ENCODE measurements at places on chromosomes 13 and 19.

DNA sequence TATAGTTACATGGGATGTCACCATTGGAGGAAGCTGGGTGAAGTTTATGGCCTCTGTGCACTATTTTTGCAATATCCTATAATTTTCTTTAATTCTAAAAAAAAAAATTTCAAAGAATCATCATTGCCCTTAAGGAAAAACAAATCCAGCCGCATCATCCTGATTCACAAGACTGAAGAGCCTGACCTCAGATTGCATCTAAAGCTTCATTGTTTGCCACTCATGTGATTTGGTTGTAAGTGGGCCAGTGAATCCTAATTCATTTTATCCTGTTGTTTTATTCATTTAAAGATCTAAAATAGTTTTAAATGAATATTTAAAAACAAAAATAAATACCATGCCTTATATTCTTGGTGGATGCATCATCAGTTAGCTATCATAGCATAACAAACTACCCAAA is 504.5 kb downstream of the TBC1D4 start:
- DNase-seq, result no peak

DNA sequence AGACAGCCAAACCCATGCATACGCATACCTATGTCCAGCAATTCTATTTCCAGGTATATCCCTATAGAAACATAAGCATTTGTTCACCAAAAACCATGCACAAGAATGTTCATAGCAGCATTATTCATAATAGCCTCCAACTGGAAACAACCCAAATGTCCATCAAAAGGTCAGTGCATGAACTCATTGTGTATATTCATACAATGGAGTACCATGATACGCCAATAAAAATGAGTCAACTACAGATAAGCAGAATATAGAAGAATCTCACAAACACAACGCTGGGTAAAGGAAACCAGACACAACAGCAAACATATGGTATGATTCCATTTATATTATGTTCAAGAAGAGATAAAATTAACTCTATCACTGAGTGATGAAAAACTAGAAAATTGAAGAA is 23.8 kb downstream of the DEDD2 start:
- DNase-seq, result no peak

GRCh38 chr13:44974056-44974793 is 15.0 kb downstream of the NUFIP1 start:
- no peak for DNase-seq

GRCh38 chr19:40383668-40384248 is 6.2 kb downstream of the HIPK4 start:
- DNase-seq, result no peak

DNA sequence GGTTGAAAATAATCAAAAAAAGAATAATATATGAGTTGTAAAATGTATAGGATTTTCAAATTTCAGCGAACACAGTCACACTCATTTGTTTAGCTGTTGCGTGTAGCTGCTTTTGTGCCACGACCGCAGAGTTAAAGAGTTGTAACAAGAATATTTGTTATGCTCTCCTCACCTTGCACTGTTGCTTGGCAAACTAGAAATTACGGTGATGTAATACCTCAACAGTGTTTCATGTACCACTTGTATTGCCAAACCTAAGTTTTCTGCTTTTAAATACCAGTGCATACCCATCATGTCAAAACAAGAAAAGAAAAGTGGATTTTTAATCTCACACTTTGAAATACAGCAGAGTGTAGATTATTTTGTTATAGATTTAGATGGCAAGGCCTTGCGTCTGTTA is 201.1 kb downstream of the NBEA start:
- no peak for DNase-seq

DNA sequence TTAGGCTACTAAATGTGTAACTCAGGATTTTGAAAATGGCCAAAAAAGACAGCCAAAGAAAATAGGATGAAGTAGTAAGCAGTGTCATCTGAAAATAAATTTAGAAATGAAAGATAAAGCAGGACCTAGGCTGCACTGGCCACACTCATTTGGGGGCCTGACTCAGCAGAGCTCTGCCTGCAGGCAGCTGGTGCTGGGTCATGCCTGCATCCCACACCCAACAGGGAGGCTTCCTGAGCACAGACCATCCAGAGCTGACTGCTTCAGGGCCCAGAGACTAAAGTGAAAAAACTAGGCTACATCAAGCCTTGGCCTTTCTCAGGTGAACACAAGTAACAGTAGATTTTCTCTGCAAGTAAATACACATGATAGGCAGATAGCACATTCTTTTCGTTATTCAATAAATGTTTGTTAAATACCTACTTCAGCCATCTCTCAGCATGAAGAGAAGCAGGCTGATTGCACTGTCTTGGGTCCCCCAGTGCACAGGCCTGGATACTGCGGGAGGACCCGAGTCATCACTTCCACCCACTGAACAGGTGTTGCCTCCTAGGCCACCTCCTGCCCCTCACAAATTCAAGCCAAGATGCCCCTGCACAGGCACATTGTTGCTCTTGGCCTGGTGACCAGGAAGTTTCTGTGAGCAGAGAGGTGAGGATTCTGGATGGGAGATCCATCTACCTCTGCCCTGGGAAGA is 284.0 kb downstream of the OXGR1 start:
- DNase-seq, result peak; percentile 58

- no peak for DNase-seq
Observed at GRCh38 chr13:40963927-40964326, 55.2 kb downstream of the ELF1 start.

DNA sequence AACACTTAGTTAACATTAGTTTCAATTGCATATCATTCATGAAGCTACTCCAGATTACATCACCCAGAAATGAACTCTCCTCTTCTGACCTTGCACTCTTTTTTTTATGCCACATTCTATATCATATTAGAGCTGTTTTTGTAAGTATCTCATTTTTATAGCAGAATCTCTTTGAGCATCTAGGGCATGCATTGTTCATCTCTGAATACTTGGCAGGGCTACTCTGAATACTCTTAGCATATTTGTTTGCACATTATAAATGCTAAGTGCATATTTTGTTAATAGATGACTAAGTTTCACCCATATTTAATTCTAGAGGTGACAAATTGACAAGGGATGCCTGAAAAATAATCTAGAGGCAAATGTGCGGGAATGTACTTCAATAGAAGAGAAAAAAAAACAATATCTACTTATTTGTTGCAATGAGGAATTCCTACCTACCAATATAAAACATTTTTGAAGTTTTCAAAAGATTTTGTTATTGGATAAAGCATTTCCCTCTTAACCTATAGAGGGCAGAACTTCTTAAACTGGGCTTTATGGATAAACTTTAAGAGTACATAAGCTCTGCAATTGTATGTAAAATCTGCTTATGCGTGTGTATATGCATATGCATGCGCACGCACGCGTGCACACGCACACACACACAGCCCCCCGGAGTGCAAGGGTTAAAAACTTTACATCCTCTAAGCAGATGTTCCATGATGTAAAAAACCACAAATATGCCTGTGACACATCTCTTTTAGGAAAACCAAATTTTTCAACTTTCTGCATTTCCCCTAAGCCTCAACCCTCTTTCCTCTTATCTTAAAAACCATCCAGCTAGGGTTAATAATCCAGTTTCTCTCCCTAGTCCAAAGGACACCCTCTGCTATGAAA is 73.0 kb upstream of the OXGR1 start:
- DNase-seq, result no peak

DNA sequence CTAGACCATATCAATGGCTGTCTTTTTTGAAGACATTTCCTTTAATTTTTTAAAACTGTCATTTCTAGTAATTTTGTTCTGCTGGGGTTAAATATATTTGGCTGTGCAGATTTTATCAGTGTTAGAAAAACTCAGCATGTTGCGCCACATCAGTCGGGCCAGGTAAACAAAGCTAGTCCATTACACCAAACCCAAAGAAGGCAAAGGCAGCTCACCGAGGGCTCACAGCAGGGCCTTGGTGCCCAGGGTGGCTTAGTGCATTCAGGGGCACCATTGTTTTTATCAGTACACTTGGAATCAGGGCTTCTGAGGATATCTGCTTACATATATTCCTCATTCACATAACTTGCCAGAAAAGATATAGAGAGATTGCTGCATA is 22.2 kb downstream of the SPATA13 start:
- DNase-seq, result no peak

DNA sequence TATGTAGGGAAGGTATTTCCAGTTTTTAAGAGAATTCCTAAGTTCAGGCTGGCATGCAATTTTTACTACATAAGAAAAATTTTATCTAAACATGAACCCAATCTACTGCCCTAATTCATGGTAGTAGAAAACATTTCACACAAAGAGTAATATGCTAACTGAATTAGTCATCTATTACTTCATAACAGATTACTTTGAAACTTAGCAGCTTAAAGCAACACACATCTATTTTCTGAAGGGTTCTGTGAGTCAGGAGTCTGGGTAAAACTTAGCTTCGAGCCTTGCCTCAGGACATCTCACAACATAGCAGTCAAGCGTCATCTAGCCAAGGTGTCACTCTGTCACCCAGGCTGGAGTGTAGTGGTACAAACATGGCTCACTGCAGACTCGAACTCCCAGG is 537.5 kb downstream of the DCT start:
- DNase-seq, result no peak

DNA sequence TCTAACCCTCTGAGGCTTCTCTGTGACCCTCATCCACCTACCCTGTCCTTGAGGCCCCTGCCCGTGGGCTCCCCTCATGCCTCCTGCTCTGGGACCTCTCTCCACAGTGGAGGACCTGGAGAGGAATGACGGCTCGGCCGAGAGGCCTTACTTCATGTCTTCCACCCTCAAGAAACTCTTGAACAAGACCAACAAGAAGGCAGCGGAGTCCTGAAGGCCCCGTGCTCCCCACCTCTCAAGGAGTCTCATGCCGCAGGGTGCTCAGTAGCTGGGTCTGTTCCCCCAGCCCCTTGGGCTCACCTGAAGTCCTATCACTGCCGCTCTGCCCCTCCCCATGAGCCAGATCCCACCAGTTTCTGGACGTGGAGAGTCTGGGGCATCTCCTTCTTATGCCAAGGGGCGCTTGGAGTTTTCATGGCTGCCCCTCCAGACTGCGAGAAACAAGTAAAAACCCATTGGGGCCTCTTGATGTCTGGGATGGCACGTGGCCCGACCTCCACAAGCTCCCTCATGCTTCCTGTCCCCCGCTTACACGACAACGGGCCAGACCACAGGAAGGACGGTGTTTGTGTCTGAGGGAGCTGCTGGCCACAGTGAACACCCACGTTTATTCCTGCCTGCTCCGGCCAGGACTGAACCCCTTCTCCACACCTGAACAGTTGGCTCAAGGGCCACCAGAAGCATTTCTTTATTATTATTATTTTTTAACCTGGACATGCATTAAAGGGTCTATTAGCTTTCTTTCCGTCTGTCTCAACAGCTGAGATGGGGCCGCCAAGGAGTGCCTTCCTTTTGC is 10.8 kb upstream of the ILF3 start:
- DNase-seq, result no peak

DNA sequence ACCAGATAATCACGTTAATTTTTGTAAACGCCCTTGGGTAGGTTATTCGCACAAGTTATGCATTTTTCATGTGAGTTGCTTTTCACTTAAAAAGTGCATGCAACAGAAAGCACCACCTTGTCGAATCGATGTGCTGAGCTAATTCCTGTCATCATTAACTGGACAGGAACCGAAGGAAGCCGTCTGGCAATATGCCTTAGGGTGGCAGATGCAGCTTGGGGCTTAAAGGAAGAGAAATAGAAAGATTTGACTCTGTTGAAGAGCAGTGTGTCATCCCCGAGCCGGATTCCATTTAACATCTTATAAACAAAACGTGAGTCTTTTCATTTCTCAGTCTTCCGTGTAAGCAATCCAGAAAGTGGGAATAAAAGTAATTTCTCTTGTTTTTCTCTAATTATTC is 70.0 kb downstream of the ATP11A start:
- no peak for DNase-seq

- peak; percentile 78 for DNase-seq
Observed at GRCh38 chr19:49106648-49107135, 7.5 kb upstream of the LIN7B start.

DNA sequence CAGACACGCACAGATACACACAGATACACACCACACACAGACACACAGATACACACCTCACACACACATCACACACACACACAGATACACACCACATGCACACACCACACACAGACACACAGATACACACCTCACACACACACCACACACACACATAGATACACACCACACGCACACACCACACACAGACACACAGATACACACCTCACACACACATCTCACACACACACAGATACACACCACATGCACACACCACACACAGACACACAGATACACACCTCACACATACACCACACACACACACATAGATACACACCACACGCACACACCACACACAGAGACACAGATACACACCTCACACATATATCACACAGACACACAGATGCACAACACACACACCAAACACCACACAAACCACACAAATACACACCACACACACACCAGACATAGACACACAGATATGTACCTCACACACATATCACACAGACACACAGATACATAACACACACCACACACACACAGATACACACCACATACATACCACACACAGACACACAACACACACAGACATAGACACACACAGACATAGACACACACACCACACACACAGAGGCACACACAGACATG is 24.2 kb upstream of the SLC7A10 start:
- DNase-seq, result no peak

DNA sequence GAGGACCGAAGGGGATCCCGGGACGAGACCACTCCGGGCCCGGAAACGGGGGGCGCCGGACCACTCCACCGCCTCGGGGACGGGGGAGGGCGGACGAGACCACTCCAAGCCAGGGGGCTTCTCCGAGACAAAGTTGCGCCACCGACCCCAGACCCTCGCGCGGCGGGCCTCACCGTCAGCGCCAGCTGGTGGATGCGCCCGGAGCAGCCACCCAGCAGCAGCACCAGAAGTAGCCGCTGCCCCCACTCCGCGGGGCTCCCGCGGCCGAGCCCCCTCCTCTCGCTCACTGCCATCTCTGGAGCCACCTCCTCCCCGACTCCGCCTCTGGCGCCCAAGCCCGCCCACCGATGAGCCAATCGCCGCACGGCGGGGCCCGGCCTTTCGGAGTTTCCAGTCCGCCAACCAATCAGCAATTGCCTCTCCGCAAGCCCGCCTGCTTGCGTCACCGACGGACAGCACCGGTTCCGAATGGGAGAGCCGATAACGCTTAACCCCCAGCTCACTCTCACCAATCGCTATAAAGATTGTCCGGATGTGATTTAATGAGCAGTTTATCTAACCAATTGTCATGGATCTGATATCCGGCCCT is at the start of gene GPR108:
TSS of gene GPR108 (minus strand) at position 297 of the 589 bp plus-strand sequence. CDS start at position 293, 4 bp downstream.
- DNase-seq, result peak; percentile 100

DNA sequence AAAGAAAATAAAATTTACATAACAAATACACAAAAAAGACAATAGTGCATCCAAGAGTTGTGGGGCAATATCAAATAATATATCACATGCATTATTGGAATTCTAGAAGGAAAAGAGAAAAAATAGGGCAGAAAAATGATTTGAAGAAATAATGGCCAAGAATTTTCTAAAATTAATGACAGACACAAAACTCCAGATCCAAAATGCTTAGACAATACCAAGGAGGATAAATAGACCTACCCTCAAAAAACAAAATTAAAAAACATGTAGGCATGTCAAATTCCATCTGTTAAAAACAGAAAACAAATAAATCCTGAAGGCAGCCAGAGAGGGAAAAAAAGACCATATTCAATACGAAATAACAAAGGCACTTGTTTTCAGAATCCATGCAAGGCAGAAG is 191.5 kb upstream of the ZNF536 start:
- no peak for DNase-seq

GRCh38 chr19:3626473-3627350 is at the start of gene CACTIN:
Gene CACTIN, minus strand, starts transcription at chr19:3626790. Its CDS starts 28 bp downstream, at chr19:3626762.
- peak; percentile 98 for DNase-seq
